Substantia nigra (tissue), 51 donors: ENCODE measurements at places on chromosomes 1 and 21.

DNA sequence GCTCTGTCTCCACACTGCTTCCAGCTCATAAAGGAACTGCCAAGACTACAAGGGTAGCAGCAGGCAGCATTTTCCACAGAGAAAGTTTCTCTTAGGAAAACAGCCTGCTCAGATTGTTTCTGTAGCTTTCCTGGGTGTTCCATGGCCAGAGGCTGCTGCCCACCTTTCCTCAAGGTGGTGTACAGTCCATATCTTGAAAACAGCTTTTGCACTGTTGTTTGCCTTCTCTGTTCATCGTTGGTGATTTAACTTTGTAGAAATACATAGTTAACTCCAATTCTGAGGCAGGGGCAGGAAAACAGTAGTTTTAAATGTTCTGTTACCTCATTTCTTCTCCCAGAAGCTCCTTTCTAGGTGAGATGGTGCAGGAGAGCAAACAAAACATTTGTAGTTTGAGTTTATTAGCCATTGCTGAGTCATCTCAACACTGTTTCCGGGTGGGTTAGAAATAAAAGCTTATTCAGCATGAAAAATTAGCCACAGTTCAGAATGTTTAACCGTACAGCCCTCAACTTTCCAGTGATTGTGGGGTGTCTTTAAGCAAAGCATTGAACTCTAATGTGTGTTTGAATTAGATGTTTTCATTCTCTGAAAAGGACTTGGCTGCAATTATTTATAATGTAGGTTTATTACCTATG is 41.7 kb downstream of the DIP2A start:
- DNase-seq: no peak

DNA sequence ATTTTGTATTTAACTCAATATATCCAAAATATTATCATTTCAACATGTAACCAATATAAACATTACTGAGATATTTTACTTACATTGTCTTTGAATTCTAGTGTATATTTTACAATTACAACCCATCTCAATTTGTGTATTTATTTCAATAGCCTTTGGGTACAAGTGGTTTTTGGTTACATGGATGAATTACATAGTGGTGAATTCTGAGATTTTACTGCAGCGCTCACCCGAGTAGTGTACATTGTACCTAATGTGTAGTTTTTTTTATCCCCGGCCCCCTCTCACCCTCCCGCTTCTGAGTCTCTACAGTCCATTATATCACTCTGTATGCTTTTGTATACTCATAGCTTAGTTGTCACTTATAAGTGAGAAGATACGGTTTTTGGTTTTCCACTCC is 117.0 kb upstream of the GALNT2 start:
- DNase-seq: no peak

GRCh38 chr1:68103884-68104554 is 53.6 kb upstream of the DIRAS3 start:
- DNase-seq: no peak

DNA sequence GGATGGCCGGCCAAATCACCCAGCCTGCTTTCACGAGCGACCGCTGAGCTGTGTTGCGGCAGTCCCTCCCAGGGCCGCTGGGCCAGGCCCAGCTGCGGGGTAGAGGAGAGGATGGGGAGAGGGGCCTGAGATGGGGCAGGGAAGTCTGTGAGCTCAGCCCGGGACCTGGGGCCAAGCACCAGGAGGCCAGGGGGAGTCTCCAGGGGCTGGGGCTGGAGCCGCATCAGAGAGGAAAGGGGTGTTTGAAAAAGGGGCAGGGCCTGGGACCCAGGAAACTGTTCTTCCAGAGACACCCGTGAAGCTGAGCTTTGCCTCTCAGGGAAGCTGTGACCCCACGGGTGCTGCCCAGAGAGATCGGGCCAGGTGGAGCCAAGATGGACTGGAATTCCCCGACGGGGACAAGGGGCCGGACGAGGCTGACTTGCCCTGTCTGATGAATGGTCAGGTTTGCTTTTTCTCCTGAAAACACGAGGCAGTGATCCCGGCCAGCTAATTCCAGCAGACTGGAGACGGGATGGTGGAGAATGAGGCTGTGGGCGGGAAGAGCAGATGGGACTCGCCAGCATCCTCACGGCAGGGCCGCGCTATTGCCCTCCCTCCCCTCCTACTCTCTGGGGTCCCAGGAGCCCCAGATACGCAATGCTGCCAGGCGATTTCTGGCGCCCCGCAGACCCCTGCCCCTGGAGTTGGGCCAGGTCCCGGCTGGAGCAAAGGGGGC is 40.3 kb upstream of the COL18A1 start:
- no peak for DNase-seq
